ENCODE measurements at places on chromosomes 6 and 20.

GRCh38 chr20:53643031-53643832 lies 49.6 kb upstream of the ZNF217 start:
- DNase-seq: no peak

DNA sequence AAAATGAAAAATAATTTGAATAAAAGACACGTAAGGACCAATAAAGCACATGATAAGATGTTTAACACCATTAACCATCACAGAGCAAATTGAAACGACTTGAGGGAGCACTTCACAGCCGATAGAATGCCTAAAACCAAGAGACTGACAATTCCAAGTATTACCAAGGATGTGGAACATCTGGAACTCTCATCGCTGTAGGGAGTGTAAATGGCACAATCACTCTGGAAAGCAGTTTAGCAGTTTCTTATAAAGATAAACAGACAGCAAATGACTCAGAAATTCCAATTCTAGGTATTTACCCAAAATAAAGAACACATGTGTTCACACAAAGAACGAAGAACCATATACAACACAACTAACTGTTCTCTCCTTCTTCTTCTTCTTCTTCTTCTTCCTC lies 8.5 kb upstream of the UBD start:
- DNase-seq: no peak

GRCh38 chr6:125811259-125811658 lies 20.5 kb downstream of the NCOA7 start:
- DNase-seq: no peak

DNA sequence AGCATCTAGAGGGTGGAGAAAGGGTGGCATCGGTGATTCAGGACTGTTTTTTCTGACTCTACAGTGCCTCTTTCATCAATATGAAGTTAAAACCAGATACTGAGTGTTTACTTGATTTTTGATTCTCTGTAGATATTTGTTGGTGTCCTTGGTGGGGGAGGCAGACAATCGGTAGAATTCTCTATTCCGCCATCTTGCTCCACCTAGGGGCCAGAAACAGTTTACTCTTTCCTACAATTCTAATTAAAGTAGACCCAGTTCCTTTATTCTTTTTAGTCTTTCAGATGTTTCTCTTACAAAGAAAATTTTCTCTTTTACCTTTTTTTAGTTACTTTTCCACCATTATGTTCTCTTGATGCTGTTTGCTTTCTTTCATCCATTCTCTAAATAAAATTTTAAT lies 162.1 kb upstream of the RAB32 start:
- DNase-seq: no peak

DNA sequence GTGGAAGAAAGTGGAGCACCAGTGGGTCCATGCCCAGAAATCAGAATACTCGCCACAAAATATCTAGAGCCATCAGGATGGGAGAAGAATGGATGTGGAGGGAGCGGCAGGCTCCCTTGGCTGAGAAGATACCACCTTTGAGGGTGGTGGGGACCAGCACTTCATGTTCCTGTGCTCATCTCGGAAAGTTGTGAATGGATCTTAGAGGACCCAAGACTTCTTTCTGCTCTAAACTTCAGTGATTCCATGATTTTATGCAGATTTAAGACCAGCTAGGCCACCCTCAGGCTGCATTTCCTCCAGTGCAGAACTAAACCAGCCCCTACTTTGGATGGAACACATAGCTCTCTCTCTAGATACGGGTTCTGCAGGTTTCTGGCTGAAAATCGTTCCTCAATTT lies 416.5 kb downstream of the CDC5L start:
- DNase-seq: no peak

Measured in caudate nucleus (tissue), 63 donors.